PC-9 (cell line): ENCODE measurements at places on chromosomes 2 and 18. TPM values are rescaled to one million over a fixed set of nuclear protein-coding genes. Genes with fewer than 3 reads are reported as not detected.

The INHBB gene
- 50.0 and 57.5 TPM in 2 replicates for total RNA-seq

The TTN gene
- not detected in 2 replicates for total RNA-seq

The MFSD2B gene
- 0.78 and 1.1 TPM in 2 replicates for total RNA-seq

The TM4SF20 gene
- not detected in 2 replicates for total RNA-seq

The AQP12B gene
- total RNA-seq: not detected in 2 replicates

The SERPINB5 gene
- total RNA-seq: 25.5 and 26.2 TPM in 2 replicates

The PROC gene
- total RNA-seq: 5.8 and 6.1 TPM in 2 replicates

The IL1F10 gene
- not detected in 2 replicates for total RNA-seq

The ADNP2 gene
- total RNA-seq: 12.6 and 13.8 TPM in 2 replicates

The ALKAL2 gene
- total RNA-seq: not detected in 2 replicates

The MROH2A gene
- 1.4 and 2.9 TPM in 2 replicates for total RNA-seq

The SLC14A1 gene
- total RNA-seq: not detected in 2 replicates

The FBXO36 gene
- 3.6 and 3.9 TPM in 2 replicates for total RNA-seq

The PTPRN gene
- not detected in 2 replicates for total RNA-seq

The KCNIP3 gene
- 3.5 and 4.5 TPM in 2 replicates for total RNA-seq

The SALL3 gene
- not detected in 2 replicates for total RNA-seq

The MEX3C gene
- total RNA-seq: 21.1 and 26.2 TPM in 2 replicates

The ABCB11 gene
- total RNA-seq: not detected in 2 replicates

The CNPPD1 gene
- total RNA-seq: 36.5 and 37.1 TPM in 2 replicates

The ERICH2 gene
- 1.7 and 2.0 TPM in 2 replicates for total RNA-seq

The TLX2 gene
- total RNA-seq: 3.1 and 3.8 TPM in 2 replicates

The DHRS9 gene
- total RNA-seq: not detected in 2 replicates

The CNRIP1 gene
- not detected in 2 replicates for total RNA-seq

The CCT7 gene
- 295 and 319 TPM in 2 replicates for total RNA-seq

The LOXHD1 gene
- total RNA-seq: not detected in 2 replicates

The NR4A2 gene
- 2.3 and 3.0 TPM in 2 replicates for total RNA-seq

The TEX44 gene
- not detected in 2 replicates for total RNA-seq

The CFC1 gene
- not detected in 2 replicates for total RNA-seq

The NRP2 gene
- total RNA-seq: 25.5 and 31.0 TPM in 2 replicates

The ATP5F1A gene
- 232 and 242 TPM in 2 replicates for total RNA-seq

The NEU2 gene
- not detected in 2 replicates for total RNA-seq

The RBM44 gene
- 0.94 and 1.5 TPM in 2 replicates for total RNA-seq

The MOCOS gene
- total RNA-seq: 22.7 and 30.4 TPM in 2 replicates

The NEURL3 gene
- total RNA-seq: 0.48 and 0.63 TPM in 2 replicates

The ZC3H6 gene
- 9.1 and 10.0 TPM in 2 replicates for total RNA-seq

The ALPG gene
- total RNA-seq: 0.76 and 1.2 TPM in 2 replicates

The MTCL1 gene
- total RNA-seq: 29.6 and 30.0 TPM in 2 replicates

The LINC00305 gene
- not detected in 2 replicates for total RNA-seq

The ARHGEF4 gene
- 16.1 and 20.0 TPM in 2 replicates for total RNA-seq

The GPR45 gene
- not detected in 2 replicates for total RNA-seq

The ENOSF1 gene
- 48.7 and 60.6 TPM in 2 replicates for total RNA-seq

The PLEK gene
- total RNA-seq: not detected in 2 replicates

The EVX2 gene
- total RNA-seq: not detected in 2 replicates

The BOLL gene
- not detected in 2 replicates for total RNA-seq

The PGAP1 gene
- 5.1 and 6.5 TPM in 2 replicates for total RNA-seq

The PLGLB1 gene
- 2.7 and 5.7 TPM in 2 replicates for total RNA-seq

The ANTXR1 gene
- total RNA-seq: 36.1 and 48.3 TPM in 2 replicates

The KIAA2012 gene
- not detected in 2 replicates for total RNA-seq

The KCNG3 gene
- total RNA-seq: 1.3 and 2.1 TPM in 2 replicates

The REEP1 gene
- total RNA-seq: 0.25 and 0.31 TPM in 2 replicates

The IL36A gene
- not detected in 2 replicates for total RNA-seq

The EDAR gene
- not detected in 2 replicates for total RNA-seq

The RNF125 gene
- total RNA-seq: 0.15 and 0.85 TPM in 2 replicates

The DES gene
- total RNA-seq: 0.60 TPM in 1 of 2 replicates, not detected in the other

The FOXI3 gene
- total RNA-seq: not detected in 2 replicates

The HNRNPLL gene
- total RNA-seq: 38.1 and 39.5 TPM in 2 replicates

The PPP1R1C gene
- total RNA-seq: 13.4 and 27.5 TPM in 2 replicates

The PMAIP1 gene
- 16.5 and 17.0 TPM in 2 replicates for total RNA-seq

The ARHGAP25 gene
- total RNA-seq: not detected in 2 replicates
